ENCODE measurements at places on chromosomes 12 and 14.
A peak's percentile ranks its signal among the peaks of the same experiment; 100 is the strongest.

DNA sequence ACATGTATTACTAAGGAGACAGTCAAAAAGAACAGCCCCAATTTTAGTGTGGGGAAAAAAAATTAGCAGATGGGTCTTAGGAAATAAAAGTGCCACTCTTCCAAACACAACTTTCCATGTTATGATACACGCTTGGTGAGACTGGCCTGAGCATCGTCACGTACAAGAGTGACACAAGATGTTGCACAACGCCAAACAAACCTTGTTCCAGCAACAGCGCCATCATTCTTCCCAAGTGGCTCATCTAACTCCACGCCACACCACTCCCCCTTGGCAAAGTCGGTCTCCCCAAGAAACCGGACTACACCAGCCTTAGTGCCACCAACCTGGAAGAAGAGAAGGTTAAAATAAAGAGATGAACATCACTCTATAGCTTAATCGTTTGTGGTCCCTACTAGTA lies 58.7 kb downstream of the CLIP1 start:
- DNase-seq: no peak

GRCh38 chr14:91714805-91715204 lies 17.1 kb downstream of the CATSPERB start:
- no peak for DNase-seq

GRCh38 chr12:131845121-131845520 lies 16.9 kb downstream of the MMP17 start:
- no peak for DNase-seq

DNA sequence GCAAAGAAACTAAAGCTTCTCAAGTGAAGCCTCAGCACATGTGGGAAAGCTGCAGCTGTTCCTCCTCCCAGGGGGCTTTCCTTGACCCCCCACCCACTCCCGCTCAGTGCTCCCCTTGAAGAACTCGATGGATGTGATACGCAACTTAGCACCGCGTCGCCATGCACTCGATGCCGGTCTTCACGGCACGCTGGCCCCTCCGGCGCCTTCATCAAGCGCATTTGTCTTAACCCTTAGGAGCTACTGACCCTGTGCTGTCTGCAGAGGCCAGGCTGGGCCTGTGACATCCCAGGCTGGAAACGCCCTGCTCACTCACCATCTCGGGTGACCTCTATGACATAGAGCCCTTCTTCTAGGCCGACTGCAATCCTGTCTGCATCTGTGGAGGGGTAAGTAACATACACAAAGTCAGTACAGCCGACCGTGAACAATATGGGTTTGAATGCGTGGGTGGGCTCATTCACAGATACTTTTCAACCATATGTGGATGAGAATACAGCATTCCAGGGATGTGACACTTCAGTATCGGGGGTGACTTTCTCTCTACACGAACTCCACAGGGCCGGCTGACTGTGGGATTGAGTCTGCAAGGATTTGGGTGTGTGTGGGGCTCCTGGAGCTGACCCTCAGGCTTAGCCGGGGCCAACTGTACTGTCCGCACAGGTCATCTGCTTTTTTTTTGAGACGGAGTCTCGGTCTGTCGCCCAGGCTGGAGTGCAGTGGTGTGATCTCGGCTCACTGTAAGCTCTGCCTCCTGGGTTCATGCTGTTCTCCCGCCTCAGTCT lies 23.1 kb downstream of the AMN start:
- DNase-seq: no peak

DNA sequence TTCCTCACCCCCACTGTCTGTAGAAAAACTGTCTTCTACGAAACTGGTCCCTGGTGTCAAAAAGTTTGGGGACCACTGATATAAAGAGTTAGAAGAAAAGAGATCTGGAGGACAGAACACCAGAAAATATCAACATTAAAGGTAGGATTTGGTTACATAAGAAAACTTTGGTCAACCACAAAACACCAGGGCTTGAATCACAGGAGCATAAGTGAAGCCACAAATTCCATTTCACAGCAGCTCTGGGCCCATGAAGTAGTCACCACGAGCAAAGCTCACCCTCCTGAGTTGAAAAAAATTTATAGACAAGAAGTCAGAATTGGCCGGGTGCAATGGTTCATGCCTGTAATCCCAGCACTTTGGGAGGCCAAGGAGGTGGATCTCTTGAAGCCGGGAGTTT lies 19.4 kb downstream of the RALGAPA1 start:
- no peak for DNase-seq

- DNase-seq: no peak
Measured at GRCh38 chr12:109432431-109432830, 44.7 kb downstream of the KCTD10 start.

GRCh38 chr12:6943389-6943721 lies 261 bp upstream of the RNU7-1 start:
- DNase-seq: peak; percentile 84

GRCh38 chr12:121441555-121441954 lies 41.6 kb downstream of the RNF34 start:
- DNase-seq: no peak

- no peak for DNase-seq
Measured at GRCh38 chr12:88662093-88662492, 81.8 kb upstream of the KITLG start.

DNA sequence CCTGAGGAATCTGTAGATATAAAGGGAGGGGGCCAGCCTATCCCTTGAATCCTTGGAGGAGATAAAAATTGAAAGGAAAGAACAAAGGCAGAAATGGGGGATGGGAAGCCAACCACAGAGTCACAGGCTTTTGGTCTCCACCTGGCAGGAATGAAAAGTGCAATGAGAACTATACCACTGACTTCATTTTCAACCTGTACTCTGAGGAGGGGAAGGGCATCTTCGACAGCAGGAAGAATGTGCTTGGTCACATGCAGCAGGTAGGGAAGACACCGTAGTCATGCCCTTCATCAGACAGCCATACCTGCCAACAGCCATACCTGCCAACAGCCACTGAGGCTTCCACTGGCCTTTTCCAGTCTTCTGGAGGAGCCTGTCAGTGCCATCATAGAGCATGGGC lies 13.4 kb downstream of the ASB8 start:
- DNase-seq: peak; percentile 17

GRCh38 chr14:65492266-65492665 lies 79.7 kb downstream of the FUT8 start:
- no peak for DNase-seq

DNA sequence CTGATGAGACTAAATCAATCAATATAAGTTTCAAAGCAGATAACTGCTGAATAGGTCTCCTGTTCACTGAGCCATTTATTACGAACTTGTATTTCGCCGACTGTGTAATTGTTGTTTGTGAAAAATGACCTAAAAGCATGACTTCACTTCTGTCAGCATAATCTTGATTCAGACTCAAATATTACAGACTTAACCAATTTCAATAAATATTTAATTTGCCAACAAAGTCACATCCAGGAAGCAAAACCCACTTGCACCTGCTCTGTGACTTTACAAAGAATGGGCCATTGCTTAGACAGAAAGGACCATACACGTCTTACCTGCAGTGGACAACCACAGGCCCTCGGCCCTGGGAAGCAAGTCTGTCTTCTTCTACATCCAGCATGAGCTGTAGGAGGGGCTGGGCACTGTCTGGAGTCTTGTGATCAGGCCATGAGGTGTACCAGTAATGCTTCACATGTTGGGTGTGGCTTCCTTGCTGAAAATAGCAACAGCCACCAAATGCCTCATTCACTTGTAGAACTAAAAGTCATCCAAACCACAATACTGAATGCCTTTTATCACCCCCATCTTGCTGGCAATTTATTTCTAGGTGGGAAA lies 23.5 kb upstream of the PTPRB start:
- no peak for DNase-seq

GRCh38 chr12:50243507-50243906 lies 39.8 kb downstream of the LIMA1 start:
- no peak for DNase-seq

DNA sequence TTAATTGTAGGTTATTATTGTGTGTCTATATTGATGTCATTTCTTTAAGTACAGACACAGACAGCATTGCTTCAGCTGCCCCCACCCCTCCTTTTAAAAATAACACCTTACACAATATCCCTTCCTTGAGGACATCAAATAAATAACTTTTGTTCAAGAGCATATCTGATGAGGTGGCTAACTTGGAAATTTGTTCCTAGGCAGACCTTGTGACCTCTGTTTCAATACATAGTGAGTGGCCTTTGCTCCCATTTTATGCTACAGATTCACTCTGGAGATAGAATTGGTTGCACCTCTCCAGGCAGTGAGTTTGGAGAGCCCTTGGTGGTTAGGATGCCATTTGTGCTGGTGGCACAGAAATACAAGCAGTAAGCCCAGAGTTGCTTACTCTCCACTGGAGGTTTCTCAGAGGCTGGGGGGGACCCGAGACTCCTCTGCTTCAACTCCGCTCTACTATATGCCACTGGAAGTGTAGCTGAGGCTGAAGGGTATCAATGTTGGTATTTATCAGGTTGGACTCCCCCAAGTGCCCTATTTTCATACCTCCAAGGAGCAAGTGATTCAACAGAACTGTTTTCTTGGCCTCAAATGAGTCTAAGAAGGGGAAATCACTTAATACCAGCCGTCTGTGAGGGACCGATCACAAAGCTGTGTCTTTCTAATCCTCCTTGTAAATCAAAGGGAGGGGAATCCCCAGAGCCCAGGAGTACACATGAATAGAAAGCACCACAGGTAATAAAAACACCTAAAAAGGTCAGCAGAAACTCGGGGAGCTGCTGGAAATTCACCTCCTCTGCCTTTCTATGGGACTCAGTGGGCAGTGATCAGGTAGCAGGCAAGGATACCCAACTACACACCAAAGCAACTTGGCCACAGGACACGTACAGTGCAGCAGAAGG lies 463.1 kb downstream of the RAD51B start:
- no peak for DNase-seq

- DNase-seq: peak; percentile 21
Measured at GRCh38 chr12:105445649-105446048, 115.2 kb downstream of the C12orf75 start.

GRCh38 chr14:58109744-58110143 lies 42.3 kb downstream of the ARMH4 start:
- DNase-seq: no peak
